Right ventricle myocardium superior (tissue), 1 donor: ENCODE measurements at places on chromosomes 11 and 22.

DNA sequence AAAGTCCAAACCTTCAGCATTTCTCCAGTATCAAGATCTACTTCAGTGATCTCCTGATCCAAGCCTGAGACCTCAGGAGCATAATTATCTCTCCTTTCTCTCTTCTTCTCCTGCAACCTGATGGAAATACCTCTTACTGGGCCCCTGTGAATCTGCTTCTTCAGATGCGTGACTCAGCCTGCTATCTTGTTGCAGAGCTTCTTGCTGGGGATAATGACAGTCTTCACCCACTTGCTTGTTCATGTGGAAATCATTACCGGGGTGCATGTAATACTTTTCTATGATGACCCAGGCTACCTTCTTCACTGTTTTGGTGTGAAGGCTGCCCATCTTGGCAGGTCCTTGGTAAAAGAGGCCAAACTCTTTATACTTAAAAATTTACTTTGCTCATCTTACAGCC, 140.0 kb upstream of the POU2AF2 start:
- no peak for DNase-seq

GRCh38 chr11:92500453-92500852, 275.8 kb downstream of the FAT3 start:
- DNase-seq = no peak

DNA sequence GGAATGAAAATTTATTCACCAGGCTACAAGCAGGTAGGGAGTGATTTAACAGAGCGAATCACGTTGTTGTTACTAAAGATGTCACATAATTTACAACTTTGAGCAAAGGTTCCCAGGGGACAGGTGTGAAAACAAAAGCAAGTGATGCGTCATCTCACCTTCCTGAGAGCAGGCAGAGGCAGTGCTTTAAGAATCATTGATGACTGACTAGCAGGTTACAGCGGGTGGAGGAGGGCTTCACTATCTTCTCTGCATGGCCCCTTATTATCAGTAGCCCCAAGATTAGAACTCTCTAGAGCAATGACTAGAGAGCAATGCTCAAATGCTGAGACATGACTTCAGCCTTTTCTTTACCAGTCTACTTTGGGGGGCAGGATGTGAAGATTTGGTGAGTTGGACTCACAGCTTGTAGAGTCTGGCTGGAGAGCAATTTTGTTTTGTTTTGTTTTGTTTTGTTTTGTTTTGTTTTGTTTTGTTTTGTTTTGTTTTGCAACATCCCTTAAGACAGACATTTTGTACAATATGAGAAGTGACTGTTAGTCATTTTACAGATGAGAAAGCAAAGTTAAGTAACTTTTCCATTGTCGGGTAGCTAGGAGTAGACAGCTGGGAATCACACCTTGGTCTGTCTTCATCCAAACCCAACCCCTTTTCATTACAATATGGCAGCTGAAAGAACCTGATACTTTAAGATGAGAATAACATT, 84.8 kb downstream of the SLC1A2 start:
- DNase-seq = no peak

- no peak for DNase-seq
Measured at GRCh38 chr11:74443071-74443864, 24.1 kb downstream of the KCNE3 start.

DNA sequence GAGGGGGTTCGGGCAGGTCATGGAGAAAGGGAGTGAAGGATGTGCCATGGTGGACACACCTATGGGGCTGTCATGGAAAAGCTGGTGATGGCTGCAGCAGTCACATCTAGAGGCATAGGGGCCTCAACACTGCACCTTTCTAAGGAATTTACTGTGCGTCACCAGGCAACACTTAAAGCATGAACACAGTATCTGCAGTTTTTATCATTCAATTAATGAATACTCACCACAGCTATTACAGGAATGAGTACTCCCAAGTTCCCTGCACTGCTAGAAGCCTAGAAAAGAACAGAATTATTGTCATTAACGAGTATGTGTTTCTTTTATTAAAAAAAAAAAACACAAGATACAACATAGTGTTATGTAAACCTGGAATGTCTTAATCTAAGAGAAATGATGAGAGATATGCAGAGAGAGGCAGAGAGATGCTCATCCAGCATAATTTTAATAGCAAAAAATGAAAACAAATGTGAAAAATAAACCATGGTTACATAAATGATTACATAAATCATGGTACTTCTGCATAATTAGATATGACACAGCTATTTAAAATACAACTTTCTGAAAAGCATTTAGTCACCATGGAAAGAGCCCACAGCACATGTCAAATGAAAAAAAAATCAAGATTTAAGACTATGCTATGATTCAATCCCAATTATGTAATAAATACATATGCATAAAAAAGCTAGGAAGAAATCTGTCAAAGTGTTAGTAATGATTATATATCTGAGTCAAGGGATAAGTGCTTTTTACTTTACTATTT, 19.2 kb downstream of the SERPIND1 start:
- no peak for DNase-seq

DNA sequence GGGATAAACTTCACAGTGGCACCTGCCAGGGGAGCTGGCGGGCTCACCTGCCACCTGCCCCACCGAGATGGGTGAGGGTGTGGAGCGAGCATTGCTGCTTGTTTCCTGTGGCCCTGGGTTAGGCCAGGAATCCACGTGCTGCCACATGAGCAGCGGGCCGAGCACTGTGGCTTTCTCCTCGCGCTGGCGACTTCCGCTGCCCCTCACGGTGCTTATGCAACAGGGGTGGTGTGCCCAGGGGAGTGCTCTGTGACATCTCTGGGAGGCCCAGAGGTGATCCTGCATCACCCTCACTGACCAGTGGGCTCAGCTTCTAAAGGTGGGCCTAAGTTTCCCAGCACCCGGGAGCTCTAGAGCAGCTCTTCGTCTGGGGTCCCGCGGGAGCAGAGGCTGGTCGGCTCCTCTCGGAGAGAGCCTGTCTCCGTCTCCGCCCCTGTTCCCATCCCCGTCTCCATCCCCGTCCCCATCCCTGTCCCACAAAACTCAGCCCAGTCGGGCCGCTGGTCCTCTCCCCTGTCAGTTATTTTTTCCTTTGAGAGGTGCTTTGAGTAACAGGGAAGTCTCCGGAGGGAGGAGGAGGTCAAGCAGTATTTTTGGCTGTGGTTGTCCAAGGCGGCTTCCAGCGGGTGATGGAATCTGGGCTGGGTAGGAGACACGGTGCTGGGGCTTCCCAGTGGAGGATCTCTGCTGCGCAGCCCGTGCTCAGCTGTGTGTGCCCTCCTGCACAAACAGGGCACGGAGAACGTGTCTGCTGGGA, 42.5 kb downstream of the AP2A2 start:
- no peak for DNase-seq

- DNase-seq = no peak
Measured at GRCh38 chr11:116869610-116870009, 32.2 kb upstream of the APOA1 start.

- DNase-seq = no peak
Measured at GRCh38 chr22:30044369-30044768, 35.9 kb upstream of the HORMAD2 start.

GRCh38 chr11:34819740-34820482, 96.3 kb downstream of the APIP start:
- no peak for DNase-seq

- DNase-seq = no peak
Measured at GRCh38 chr11:115498354-115498753, 5.9 kb downstream of the CADM1 start.

DNA sequence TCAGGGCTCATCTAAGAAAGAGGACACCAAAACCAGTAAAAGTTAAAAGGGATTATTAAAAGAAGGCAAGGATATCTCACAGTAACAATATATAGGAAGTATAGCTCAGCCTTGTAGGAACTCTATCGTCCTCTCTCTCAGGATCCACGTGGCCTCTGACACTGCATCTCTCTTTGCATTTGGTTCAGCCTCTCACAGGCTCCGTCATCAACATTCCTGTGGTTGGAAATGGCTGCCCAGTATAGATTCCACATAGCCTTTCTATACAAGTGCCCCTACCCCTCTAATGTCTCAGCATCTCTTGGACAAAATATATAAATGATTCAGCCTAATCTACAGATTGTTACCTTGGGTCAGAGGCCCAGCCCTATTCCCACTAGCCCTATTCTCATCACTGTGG, 101.3 kb upstream of the DBX1 start:
- DNase-seq = no peak

DNA sequence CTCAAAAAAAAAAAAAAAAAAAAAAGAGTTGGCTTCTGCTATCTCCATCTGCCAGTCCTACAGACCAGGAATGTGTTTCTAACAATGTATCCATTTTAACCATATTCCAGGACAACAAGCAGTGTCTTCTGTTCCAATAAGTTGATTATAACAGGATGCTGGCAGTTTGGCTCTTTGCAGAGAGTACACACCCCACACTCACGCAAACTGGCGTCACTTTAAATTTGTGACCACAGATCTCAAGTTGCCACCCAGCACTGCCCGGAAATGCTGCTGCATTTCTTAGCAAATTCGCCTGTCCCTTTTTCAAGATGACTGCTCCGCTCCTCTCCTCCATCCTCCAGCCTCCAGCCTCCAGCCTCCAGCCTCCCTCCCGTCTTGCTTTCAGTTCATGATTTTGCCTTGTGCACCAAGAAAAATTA, 44.3 kb downstream of the SCGB1A1 start:
- DNase-seq = no peak

DNA sequence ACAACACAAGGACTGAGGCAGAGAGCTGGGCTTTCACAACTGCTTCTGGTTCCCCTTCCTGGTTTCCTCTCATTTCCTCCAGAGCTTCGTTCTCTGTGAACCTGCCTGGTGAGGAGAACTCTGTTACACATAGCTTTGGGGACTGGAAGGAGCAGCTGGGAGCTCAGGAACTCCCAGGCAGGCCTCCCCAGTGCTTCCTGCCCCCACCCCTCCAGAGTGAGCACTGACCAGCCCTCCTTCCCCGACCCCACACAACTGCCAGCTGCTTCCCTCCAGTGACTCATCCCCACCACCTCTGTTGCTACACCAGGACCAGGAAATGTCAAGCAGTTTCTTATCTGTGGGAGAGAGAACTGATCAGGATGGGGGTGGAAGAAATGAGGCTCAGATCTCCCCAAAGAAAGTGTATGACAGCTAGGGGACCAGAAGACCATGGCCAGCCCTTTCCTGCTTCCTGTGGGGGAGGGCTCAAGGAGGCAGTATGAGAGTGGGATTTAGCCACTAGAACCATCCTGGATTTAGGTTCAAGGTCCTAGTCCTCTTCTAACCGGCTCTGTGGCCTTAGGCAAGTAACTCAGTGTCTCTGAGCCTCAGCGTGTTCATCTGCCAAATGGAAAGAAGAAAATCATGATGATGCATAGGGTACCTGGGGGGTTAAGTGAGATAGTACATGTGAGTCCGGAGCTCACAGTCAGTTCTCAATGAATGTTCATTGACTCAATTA, 4.5 kb upstream of the TP53I11 start:
- peak; percentile 71 for DNase-seq

DNA sequence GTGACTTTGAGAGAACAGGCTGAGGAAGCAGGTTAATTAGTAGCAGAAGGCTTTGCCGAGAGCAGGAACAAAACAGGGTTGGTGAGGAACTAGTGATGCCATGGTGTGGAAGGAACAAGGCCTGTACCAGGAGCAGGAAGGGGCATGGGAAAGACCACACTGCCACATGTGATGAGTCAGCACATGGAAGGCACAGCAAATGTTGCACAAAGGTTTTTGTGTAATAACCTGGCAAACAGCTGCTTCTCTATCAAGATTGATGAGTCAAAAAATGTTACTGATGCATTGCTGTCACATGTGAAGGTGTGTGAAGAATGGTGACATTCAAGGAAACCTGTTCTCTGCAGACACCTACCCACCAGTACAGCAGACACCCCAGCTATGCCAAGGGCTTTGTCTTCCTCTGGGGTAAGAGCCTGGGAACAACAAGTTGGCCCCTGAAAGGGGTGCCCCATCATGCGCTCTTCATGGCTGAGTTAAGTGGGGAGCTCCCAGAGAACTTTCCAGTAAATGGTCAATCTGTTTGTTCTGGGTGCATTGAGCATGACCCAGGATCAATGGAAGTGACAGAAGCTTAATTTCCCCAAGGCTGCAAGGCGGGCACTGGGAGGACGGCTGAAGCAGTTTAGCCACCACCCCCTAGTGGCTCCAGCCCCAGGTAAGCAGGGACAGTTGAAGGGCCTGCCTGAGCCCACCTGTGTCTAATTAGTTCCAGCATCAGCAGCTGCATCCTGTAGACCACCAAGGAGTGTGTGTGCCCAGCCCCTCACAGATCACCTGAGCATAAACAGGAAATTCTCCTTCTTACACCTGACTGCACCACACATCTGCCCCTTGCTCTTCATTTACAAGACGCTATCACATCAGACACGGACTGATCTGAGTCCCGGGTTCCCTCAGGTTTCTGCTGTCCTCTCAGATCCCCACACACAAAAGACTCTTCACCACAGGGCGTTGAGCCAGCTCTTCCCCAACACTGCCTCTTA, 47.6 kb downstream of the GGTLC2 start:
- no peak for DNase-seq

DNA sequence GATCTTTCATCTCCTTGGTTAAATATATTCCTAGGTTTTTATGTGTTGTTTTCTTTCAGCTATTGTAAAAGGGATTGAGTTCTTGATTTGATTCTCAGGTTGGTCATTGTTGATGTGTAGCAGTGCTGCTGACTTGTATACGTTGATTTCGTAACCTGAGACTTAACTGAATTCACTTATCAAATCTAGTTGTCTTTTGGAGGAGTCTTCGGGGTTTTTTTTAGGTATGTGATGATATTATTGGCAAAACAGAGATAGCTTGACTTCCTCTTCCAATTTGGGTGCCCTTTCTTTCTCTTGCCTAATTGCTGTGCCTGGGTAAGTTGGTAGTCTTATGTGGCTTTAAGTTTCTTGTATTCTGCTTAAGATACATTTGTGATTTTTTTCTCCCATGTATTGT, 52.8 kb downstream of the CBL start:
- DNase-seq = no peak

GRCh38 chr11:47843361-47844055, 4.6 kb downstream of the NUP160 start:
- no peak for DNase-seq

GRCh38 chr11:1336836-1337646, 27.6 kb upstream of the TOLLIP start:
- DNase-seq = peak; percentile 74

DNA sequence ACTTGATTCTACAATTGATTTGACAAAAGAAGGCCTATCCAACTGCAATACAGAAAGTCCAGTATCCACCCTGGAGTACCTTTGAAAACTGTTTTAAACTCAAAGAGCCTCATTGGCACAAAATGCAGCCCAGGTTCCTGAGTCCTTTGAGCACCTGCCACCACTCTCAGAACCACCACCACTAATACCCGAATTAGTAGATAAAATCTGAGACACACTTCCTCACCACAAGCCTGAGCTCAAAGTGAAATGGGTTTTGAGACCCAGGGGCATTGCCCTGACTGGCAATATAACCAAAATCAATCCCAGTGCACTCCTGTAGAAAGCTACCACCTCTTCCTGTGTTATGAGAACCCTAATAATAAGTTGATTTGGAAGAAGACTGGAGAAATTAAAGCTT, 215.7 kb downstream of the CSNK2A3 start:
- no peak for DNase-seq

GRCh38 chr11:1129143-1129610, 28.6 kb upstream of the MUC5AC start:
- no peak for DNase-seq
